ENCODE measurements at places on chromosomes 7 and 10.

DNA sequence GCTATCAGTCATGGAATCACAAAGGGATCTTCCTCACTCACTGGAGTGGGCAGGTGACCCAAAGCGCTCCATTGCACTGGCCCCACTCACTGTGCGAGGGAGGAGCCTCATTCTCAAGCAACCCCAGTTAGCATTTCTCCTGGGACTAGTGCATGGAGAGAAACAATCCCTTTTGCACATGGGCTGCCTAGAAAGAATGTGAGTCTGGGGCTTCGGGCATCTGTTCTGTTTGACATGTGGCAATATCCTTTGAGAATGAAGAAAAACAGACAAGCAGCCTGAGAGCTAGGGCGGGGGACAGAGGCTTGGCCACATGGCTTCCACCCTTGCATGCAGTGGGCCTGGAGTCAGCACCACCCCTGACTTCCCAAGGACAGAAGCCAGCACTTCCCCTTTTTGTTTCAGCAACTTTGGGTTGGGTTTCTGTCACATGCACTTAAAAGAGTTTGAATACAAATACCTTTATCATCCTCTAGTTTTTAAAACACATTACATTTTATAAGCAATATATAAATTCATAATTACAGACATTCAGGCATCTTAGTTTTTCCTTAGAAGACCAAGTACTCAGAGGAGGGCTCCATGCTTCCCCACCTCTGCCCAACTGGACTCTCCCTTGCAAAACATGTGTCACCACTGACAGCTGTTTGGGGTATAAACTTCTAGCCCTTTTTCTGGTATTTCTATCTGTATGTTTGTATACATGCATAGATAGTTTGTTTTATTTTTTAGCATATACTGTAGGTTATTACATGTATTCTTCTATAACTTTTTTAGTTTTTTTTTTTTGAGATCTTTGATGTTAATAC, 73.8 kb downstream of the RBM20 start:
- DNase-seq: no peak

DNA sequence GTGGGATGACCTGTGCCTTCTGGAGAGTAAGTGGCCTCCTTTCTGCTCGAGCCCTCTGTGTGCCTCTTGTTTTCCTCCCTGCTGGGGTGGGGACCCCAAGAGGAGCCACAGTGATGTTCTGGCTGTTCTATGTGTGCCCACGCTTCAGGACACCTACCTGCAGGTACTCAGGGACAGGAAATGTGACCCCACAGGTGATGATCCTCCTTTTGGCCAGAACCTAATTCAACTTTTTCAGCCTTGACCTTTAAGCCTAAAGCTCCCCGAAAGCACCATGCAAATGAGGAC, 70.3 kb downstream of the VWA2 start:
- DNase-seq: no peak

DNA sequence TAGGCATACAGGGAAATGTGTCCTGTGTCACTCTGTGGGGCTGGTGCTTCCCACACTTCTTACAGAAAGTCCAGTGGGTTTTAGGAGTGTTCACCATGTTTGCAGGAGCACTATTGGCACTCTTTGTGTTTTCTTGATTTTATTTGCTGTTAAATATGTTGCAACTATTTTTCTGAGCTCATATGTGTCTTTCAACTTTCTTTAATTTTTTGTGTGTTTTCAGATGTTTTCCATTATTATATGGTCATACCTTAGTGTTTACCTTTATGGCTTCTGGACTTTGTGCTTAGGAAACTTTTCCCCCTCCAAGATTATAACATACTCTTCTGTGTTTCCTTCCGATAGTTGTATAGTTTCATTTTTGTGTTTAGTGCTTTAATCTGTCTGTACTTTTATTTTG, 20.8 kb upstream of the NUDCD3 start:
- no peak for DNase-seq

DNA sequence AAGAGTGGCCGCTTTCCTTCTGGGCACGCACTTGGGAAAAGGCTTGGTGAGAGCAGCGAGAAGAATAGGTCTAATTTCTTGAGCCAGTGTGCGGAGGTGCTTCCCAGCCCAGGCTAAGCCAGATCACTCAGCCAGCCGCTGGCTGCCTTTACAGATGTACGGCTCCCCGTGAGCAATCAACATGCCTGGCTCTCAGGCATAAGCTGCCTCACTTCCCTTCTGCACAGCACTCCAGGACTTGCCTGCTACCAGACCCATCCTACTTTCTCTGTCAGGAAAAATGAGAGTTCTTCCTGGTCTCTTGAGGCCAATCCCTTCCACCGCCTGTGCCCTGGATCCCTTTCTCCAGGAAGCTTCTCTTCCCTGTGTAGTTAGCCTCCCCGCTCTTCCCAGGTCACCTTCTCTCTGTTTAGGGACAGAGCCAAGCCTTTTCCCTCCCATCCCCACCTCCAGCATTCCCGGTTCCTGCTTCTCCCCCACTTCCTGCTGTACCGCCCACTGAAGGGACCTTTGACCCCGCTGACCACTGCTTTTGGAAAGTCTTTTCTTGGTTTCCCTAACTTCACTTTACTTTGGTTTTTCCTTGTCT, 1.1 kb upstream of the ACTR3C start:
- no peak for DNase-seq

- no peak for DNase-seq
These were observed 18.1 kb downstream of the LRMDA start for GRCh38 chr10:75449382-75450074.

DNA sequence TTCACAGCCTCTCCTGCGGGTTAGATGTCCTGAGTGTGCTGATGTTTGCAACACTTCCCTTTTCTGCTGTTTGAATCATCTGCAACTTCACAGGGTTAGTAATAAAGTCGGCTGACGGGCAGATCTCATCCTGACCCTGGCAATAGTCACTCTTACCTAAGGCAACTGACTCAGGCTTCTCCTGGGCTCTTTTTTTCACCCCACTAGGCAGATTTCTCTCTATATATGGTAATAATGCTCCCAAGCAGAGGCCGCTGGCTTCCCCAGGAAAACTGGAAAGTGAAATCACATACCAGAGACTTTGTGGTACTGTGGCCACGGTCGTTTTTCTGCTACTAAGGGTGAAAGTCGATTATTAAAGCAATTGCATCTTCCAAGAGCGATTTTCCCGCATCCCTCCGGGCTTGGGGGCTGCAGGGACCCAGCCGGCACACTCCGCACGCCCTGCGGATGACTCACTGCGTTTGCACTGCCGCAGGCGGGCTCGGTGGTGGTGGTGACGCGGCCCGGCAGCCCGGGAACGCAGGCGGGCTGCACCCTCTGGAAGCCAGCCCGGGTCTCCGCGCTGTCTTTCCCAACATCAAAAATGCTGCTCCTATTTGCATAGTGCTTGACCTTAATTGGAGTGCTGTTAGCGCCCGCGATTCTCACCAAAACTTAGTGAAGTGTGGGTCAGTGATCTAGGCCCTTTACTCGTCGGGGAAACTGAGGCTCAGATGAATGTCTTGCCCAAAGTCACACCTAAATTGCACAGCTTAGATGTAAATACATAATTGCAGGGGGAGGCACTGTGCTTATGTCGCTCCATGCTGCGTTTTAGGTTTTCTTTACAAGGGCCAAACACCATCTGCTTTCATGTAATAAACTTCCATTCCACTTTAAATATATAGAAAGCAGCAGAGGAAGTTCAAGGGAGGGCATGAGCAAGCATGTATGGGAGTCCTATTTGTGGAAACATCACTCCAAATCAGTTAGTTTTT, 47.6 kb upstream of the ITGB1 start:
- peak; percentile 96 for DNase-seq

DNA sequence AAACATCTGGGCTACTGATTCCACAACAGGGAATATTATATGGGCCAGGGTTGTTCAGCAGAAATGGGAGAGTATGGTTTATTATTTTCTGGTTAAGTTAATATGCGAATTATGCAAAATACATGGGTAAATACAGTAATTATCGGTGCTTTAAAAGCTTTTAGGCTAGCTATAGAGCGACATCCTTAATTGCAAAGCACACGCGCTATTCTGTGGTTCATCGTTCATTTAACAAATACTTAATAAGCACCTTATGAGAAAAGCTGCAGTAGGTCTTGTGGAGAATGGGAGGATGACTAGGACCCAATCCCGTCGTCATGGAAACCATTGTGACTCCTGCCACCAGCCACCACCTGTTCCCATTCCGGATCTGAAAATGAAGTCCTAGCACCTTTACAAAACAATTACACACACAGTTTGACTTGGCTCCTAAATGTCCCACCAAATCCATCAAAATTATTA, 623 bp upstream of the CEP41 start:
- no peak for DNase-seq

- DNase-seq: no peak
These were observed at the start of gene IGF2BP3 for GRCh38 chr7:23470330-23471105. Gene IGF2BP3 (minus strand): TSS chr7:23470491. CDS start chr7:23470110, 381 bp downstream.

DNA sequence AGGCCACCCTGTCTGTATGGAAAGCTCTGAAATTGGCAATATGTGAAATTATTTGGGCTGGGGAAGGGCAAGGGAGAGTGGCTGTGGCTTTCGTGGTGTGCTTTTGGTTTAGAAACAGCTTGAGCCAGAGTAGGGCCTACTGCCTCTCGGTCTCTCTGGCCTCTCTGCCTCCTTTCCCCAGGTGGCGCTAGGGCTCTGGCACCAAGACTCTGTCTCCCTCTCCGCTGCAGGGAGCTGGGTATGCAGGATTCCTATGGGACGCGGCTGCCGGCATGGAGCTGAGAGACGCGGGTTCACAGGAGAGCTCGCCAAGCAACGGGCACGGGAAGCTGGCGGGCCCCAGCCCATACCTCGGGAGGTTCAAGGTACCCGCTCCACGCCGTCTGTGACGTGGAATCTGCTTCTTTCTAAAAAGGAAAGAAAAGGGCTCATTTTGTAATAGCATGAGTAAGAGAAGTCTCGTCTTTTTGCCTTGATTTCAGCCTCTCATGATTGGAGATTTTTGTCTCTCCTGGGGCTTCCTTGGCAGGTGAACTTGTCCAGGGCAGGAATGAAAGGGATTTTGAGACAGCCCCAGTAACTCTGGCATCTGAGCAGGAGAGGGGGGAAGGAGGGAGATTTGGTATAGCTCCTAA, 105.1 kb upstream of the ANLN start:
- DNase-seq: no peak

DNA sequence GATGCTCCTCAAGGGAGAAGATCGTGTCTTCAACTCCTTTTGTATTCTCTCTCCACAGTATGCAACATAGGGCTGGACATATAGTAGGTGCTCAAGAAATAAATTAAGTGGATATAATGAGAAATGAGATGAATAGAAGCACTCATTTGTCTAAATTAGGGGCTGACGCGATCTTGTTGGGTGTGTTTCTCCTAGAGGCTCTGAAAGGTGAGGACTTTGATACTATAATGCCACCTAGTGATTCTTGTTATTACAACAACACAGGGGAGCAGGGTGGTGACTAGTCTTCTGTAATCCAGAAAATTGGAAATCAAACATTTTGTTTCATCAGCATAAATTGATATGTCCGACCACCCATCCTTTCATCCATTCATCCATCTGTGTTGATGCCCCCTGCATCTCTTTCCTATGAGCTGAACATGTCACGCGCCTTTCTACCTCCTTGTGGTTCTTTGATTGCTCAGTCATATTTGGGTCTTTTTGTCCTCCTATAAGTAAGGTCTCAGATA, 3.5 kb upstream of the CFAP58 start:
- DNase-seq: peak; percentile 69

DNA sequence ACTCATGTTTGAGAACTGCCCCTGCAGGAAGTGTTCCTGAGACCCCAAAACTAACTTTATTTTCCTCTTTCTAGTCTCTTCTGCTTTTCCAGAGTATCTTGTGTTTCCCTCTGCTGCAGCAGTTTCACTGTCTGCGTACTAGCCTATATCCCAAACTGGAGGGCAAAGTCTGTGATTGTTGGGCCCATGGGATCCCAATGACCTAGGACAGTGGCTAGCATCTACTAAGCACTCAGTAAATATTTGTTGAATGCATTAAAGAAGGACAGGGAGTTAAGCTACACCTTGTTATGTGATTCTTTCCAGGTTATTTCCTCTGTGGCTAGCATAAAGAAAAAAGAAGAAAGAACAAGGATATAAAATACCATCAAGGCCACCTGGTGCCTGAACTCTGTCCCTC, 210.6 kb upstream of the PHYHIPL start:
- DNase-seq: no peak

DNA sequence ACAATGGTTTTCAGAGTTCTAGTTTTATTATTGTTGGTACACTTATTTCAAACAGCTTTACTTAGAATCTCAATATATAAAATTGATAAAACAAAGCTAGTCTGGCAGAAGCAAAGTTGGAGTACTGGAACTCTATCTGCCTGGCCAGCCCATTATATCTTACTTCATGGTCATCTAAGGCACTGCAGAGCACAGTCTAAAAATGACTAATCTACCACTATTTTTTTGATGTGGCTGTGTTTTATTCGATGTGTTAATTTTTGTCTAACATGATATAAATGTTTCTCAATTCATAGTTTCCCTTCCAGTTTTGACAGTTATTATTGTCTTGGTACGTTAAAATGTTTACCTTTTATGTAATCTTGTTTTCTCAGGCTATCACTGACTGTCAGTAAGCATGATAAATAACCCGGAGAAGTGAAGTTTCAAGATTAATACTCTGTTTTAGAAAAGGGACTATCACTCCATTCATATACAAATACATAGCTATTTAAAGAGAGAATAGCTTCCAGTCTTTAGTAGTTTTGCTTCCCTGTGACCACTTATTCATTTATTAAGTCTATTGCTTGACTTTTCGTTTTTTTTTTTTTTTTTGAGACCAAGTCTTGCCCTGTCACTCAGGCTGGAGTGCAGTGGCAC, 60.6 kb upstream of the CSTF2T start:
- no peak for DNase-seq

DNA sequence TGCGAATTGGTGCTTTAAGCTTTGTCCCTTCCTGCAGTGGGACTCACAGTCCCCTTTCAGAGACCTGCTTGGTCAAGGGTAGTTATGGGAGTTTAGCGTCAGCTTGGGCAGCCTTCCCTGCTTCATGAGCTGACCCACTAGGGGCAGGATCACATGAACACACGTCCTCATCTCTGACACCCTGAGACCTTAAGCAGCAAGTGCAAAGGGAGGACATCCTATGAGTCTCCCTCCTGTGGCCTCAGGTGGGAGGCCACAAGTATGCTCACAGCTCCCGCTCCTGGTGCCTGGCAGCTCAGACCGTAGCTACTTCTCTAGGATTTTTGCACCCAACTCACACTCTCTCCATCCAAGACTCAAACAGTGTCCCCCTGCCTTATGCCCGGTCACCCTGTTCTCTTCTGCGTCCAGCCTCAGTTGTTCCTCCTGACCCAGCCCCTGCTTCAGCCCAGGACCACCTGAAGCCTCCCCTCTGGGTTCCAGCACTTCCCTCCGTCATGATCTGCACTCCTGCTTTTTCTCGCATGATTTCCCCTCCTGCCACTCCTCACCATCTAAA, 136.6 kb upstream of the FAM20C start:
- no peak for DNase-seq

DNA sequence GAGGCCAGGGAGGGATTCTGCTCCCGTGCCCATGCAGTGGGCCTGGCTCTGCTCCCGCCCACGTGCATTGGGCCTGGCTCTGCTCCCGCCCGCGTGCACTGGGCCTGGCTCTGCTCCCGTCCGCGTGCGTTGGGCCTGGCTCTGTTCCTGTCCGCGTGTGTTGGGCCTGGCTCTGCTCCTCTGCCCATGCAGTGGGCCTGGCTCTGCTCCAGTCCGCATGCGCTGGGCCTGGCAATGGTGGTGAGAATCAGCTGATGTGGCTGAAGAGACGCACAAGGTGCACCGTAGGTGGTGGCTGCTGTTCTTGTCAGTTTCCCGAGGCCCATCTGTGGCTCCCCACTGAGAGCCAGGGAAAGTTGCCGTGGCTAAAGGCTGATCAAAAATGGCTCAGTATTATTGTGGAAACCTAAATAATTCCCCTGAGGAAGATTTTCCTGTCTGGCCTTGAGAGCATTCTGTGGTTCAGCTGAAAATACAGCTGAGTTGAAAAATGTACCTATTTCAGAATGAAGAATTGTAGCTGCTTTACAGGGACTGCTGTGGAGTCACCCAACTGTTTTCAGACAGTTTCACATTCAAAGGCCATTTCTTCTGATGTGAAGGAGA, 572.4 kb downstream of the GLRX3 start:
- DNase-seq: no peak

Measured in stromal cell of bone marrow (primary cell).